ENCODE measurements at places on chromosomes 16 and 17.

- peak; percentile 17 for DNase-seq
These were observed 41.7 kb downstream of the ZZEF1 start for GRCh38 chr17:4100883-4101756.

DNA sequence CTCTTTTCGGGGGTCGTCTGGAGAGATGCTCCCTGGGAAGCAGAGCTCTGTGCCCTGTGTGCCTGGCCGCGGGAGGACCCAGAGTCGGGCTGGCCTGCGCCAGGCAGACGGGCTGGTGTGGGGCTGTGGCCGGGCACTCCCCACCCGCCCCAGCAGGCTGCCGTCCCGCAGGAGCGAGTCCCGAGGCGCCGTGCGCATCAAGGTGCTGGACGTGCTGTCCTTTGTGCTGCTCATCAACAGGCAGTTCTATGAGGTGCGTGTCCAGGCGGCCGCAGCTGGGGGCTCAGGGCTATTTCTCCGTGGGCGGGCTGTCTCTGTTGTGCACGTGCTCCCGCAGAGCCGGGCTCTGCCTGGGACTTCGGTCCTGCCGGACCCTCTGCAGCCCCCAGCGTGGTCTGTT is 15.0 kb downstream of the TSC2 start:
- no peak for DNase-seq

DNA sequence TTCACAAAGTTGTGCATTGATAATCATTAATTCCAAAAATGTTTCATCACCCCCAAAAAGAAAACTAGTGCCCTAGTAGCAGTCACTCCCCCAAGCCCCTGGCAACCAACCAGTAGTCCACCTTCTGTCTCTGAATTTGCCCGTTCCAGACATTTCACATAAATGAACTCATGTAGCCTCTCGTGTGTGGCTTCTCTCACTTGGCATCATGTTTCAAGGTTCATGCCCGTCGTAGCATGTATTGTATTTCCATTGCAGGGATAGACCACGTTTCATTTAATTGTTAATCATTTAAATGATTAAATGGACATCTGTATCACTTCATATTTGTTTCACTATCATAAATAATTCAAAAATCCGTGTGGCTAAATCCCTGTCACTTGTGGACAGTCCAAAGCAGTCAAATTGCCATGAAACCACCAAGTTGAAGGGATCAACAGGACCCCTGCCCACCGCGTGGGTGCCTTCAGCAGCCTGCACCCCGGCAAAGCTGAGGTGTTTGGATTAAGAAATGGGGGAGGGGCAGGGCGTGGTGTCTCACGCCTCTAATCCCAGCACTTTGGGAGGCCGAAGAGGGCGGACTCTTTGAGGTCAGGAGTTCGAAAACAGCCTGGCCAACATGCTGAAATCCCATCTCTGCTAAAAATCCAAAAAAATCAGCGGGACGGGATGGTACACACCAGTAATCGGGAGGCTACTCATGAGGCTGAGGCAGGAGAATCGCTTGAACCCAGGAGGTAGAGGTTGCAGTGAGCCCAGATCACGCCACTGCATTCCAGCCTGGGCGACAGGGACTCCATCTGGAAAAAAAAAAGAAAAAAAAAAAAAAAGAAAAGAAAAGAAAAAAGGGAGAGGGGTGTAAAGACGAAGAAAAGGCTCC is 8.7 kb upstream of the FLYWCH2 start:
- no peak for DNase-seq

- DNase-seq, result no peak
These were observed 2.2 kb downstream of the HOXB2 start for GRCh38 chr17:48542698-48543106.

GRCh38 chr16:6407596-6407995 is 925.0 kb upstream of the RBFOX1 start:
- DNase-seq, result no peak

DNA sequence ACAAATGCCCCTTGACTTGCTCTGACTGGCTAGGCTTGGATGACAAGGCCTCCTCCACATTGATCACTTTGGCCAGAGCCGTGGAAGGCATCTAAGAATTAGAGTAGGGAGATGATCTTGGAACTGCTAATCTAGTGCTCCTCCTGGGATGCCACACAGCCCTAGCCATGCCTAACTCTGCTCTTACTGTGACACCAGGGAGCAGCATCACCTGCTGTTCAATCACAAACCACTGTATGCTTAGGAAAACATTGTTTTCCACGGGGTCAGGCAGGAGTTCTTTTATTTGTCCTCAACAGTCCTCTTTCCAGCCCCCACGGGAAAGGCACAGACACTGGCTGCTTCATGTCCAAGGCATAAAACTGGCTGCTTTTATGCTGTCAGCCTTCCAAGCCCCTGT is 46.3 kb downstream of the C16orf78 start:
- no peak for DNase-seq

DNA sequence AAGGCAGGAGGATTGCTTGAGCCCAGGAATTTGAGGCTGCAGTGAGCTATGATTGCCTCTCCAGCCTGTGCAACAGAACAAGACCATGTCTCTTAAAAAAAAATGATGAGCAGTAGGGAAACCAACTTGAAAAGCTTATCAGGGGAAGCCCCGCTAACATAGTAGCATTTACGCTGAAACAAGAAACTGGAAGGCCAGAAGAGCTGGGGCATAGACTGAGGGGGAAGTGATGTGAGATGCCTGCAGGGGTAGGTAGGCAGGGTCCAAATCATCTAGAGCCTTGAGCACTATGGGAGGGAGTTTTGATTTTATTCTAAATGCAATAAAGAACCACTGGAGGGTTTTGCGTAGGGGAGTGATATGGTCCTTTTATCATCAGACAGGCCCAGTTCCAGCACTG is 139.3 kb downstream of the CYB561 start:
- DNase-seq, result no peak

DNA sequence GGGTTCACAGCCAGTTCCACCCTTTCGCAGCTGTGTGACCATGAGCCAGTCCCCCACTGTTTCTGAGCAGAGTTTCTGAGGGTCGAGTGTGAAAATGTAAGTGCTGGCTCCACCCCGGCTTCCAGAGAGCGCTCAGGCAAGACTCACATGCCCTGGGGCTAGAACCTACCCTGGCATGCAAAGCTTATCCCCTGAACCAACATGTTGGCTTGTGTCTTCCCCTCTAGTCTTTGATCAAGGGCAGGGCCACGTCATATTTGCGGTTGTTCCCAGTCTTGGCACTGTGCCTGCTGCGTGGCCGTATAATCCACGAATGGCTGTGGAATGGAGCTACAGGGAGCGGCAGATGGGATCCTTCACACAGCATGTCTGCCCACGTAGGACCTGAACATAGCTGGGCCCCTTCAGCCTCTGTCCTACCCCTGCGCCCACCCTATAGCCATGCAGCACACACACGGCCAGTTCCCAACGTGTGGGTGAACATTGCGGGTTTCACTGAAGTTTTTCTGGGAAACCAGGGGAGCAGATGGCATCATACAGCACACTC is 84.8 kb downstream of the MRM1 start:
- no peak for DNase-seq

DNA sequence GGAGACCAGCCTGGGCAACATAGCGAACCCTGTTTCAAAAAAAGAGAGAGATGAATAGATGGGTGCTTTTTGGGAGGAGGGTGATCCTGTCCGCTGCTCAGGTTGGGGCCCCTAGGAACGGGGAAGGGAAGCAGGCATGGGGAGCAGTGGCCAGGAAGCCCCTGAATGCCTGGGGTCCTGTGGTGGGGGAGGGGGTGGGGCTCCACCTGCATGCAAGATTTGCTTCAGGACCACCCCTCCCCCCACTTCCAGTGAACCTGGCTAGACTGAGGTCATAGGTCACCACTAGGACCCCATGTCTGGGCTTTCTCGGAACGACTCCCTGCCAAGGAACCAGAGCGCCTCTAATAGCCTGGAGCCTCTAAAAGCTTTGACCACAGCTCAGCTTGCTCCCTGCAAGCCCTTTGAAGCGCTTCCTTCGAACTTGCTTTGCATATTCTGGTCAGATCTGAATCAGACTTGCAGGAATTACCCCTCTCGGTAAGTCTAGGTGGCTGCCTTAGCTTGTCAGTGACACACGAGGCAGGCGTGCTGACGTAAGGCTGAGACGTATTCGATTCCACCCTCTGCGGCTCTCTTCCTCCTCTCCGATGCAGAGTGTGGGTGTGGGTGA is 3.7 kb downstream of the SOCS3 start:
- no peak for DNase-seq

- no peak for DNase-seq
These were observed 65.6 kb downstream of the PRKCB start for GRCh38 chr16:23901178-23902033.

DNA sequence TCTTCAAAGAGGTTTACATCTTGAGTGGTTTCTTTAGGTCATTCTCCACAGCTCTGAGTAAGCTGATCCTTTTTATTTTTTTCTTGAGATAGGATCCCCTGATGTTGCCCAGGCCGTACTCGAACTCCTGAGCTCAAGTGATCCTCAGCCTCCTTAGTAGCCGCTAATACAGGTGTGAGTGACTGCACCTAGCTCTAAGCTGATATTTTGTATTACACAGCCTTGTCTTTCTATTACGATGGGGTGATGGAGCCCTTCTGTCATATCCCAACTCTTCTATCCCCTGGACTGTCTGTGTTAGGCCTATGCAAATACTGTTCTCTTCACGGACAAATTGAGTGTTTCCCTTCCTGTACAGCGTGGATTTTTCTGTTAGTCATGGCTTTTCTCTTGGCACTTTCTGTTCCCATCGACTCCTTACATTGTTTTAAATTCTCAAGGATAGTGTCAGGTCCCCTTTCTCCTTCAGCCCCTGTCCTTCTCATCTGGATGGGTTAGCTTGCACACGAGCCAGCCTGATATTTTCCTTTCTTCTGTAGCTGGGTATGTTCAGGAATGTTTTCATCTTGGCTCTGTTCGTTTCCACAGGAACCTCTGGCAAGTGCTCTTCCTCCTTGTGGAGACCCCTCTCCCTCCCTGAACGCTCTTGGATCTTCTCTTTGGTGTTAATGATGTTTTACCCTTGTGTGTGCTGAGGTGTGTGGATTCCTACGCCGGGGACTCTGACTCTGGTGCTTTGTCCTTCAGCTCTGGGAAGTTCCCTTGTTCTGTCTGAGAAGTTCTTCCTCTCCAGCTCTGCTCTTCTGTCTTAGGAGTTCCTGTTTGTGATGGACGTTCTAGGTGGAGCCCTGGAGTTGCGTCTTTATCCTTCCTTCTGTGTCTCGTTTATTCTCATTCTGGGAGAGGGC is 2.3 kb downstream of the BANP start:
- no peak for DNase-seq

GRCh38 chr17:73105431-73105830 is 12.9 kb upstream of the SLC39A11 start:
- no peak for DNase-seq

- no peak for DNase-seq
These were observed 9.9 kb downstream of the KRTAP9-1 start for GRCh38 chr17:41199421-41200078.
